Activated T-cell treated with anti-CD3 and anti-CD28 coated beads, Interleukin-2, amount 50 U/mL, for 72 hours (primary cell): ENCODE measurements at places on chromosomes 6 and 20. TPM values are rescaled to one million over a fixed set of nuclear protein-coding genes. Genes with fewer than 3 reads are reported as not detected.

Gene ZNF391
- 3.9 TPM for total RNA-seq

Gene TCP11
- not detected for total RNA-seq

Gene PTPRA
- total RNA-seq, result 85.9 TPM

Gene PACRG
- total RNA-seq, result not detected

Gene BTNL2
- not detected for total RNA-seq

Gene ULBP3
- 1.1 TPM for total RNA-seq

Gene CYP24A1
- not detected for total RNA-seq

Gene TRAPPC3L
- total RNA-seq, result not detected

DNA sequence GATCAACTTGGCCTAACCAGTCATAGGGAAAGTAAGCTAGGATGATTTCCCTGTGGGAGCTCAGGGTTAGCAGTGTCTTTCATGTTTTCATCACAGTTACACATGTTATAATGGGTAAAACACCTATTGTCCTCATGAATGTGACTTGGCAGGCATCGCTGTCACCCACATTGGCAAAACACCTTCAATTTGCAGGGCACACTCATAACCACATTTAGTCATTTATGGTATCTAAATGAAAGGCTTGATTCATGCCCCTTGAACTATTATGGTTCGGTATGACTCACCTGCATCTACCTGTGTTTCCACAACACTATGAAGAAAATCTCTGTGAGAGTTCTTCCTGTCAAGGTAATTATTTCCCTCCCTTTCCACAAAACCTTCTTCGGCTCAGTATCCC lies 49.2 kb downstream of the FRK start:
- peak; percentile 56 for DNase-seq
- H3K27me3 ChIP-seq, result peaks cover 46% of the 10 kb centered on the region
- no peaks in the 10 kb centered on the region for H3K36me3 ChIP-seq
- peak overlapping the region; percentile 22 for H3K27ac ChIP-seq
- H3K4me3 ChIP-seq, result peak overlapping the region; percentile 43

- no peaks in the 10 kb centered on the region for H3K36me3 ChIP-seq
- no peak overlapping the region for H3K27ac ChIP-seq
- no peak for DNase-seq
- H3K27me3 ChIP-seq, result peaks cover 8% of the 10 kb centered on the region
- no peak overlapping the region for H3K4me3 ChIP-seq
Measured at GRCh38 chr6:158837684-158838625, 18.8 kb upstream of the EZR start.

DNA sequence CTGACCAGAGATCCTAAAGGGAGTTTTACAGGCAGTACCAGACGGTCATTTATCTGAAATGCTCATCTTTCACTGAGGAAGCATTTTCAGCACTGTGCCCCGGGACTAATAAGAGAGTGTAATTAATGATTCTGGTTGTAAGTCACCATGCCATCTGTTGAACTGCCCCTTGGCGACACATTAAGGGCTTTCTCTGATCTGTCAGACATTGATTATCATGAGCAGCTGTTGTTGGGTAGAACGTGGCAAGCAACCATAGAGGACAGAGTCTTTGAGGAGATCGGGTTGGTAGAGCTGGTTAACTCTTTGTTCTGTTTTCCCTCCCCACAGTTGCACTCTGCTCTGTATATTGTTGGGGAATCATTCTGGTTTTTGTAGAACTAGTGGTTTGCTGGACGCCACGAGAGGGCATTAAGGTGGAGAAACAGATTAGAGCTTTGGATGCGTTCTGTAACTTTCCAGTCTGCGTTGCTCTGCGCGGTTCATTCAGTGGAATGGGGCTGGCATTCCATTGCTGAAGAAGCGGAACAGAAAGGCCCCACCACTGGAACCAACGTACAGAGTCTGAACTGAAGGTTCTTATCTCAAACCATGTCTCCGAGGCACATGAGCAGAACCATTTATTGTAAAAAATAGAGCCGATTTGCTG lies 34.3 kb downstream of the RPRD1B start:
- no peak overlapping the region for H3K27ac ChIP-seq
- H3K36me3 ChIP-seq, result peaks cover 14% of the 10 kb centered on the region
- DNase-seq, result no peak
- H3K4me1 ChIP-seq, result no peaks in the 10 kb centered on the region
- H3K27me3 ChIP-seq, result no peaks in the 10 kb centered on the region

DNA sequence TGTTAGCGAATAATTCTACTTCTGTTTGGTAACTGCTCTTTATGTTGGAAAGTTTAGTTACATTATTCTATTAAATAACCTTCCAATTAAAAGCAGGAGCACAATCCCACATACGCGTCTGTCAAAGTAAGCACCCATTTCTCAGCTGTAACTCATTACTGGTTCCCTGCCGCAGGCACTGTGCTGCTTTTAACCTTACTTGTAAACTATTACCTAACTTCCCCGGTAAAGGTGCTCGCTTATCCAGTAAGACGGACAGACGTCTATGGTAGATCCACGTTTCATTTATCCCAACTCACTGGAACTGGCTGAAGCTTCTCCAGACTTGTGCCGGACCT lies 529 bp upstream of the ENPP4 start:
- no peaks in the 10 kb centered on the region for H3K36me3 ChIP-seq
- H3K27me3 ChIP-seq, result no peaks in the 10 kb centered on the region
- H3K4me1 ChIP-seq, result peaks cover 21% of the 10 kb centered on the region
- no peak for DNase-seq
- peak overlapping the region; percentile 68 for H3K27ac ChIP-seq

DNA sequence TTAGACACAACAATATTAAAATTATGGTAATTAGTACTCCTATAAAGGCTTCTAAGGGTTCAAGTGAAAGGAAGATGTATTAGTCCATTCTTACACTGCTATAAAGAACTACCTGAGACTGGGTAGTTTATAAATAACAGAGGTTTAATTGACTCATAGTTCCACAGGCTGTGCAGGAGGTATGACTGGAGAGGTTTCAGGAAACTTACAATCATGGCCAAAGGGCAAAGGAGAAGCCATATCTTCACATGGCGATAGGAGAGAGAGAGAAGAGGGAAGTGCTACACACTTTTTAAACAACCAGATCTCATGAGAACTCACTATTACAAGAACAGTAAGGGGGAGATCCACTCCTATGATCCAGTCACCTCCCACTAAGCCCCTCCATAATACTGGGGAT lies 52.9 kb downstream of the TINAG start:
- DNase-seq, result no peak
- H3K4me3 ChIP-seq, result no peak overlapping the region
- H3K36me3 ChIP-seq, result no peaks in the 10 kb centered on the region
- H3K4me1 ChIP-seq, result no peaks in the 10 kb centered on the region
- no peaks in the 10 kb centered on the region for H3K27me3 ChIP-seq
- H3K27ac ChIP-seq, result no peak overlapping the region

GRCh38 chr6:33716890-33717632 lies 5.6 kb upstream of the UQCC2 start:
- H3K27ac ChIP-seq, result no peak overlapping the region
- no peak for DNase-seq
- no peaks in the 10 kb centered on the region for H3K36me3 ChIP-seq
- H3K4me3 ChIP-seq, result no peak overlapping the region
- peaks cover 8% of the 10 kb centered on the region for H3K27me3 ChIP-seq

DNA sequence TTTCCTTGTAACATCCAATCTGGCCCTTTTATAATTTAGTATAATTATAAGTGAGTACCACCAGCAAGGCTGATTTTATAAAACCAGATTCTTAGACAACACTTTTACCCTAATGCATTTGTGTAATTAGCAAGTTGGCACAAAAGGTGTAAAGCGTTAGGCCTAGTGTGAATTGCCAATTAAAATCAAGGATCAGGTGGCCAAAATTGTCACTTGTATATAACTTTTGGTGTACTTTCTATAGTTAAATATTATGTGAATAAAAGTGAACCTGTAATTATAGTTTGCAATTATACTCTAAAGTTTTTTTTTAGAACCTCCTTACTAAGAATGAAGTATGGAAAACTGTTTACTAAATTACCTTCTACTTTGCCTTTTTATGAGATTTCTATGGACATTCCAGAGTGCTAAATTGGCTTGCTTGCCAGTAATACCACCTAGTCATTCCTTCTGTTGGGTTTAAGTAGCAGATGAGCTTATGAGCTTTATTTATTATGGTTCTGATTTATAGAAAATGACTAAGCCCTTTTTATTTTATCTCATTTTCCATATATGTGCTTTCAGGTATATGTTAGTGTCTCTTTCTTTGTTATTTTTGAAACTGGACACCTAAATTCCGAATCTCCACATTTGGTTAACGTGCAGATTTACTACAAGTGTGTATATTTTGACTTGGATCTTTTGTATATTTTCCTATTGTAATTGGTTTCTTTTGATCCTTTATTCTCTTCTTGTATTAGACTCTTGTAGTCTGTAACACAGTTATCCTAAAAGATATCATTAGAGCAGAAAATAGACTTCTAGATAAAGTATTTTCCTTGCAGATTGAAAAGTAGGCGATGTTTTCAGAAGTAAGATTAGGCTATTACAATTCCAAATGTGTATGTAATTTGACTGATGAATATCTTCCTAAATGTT lies 3.9 kb downstream of the STXBP5 start:
- peaks cover 10% of the 10 kb centered on the region for H3K36me3 ChIP-seq
- peak overlapping the region; percentile 76 for H3K27ac ChIP-seq
- H3K27me3 ChIP-seq, result no peaks in the 10 kb centered on the region
- no peak for DNase-seq
- peaks cover 50% of the 10 kb centered on the region for H3K4me1 ChIP-seq

DNA sequence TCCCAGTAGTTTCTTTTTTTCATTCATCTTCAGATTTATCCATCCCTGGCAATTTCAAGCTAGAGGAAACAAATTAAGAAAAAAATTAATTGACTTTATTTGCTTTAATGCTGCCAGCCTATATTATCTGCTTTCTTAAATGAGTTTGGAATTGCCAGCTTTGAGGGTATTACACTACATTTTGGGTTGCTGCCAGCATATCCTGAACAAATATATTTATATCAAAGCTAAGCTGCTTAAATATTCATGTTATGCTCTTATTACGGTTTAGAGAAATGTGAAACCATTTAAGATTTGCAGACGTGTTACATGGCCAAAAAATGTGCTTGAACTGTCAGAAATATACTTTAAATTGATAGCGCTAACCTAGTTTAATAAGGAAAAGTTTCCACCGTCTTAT lies 59.7 kb downstream of the GRIK2 start:
- no peaks in the 10 kb centered on the region for H3K27me3 ChIP-seq
- no peak overlapping the region for H3K27ac ChIP-seq
- no peaks in the 10 kb centered on the region for H3K36me3 ChIP-seq
- no peak for DNase-seq

- DNase-seq, result no peak
- H3K4me1 ChIP-seq, result no peaks in the 10 kb centered on the region
- H3K27ac ChIP-seq, result no peak overlapping the region
- H3K4me3 ChIP-seq, result no peak overlapping the region
- H3K36me3 ChIP-seq, result no peaks in the 10 kb centered on the region
- H3K27me3 ChIP-seq, result peaks cover 21% of the 10 kb centered on the region
Measured at GRCh38 chr6:110482774-110483400, 6.5 kb upstream of the SLC22A16 start.

- H3K27me3 ChIP-seq, result no peaks in the 10 kb centered on the region
- no peak for DNase-seq
- peaks cover 33% of the 10 kb centered on the region for H3K4me1 ChIP-seq
- H3K27ac ChIP-seq, result peak overlapping the region; percentile 34
- no peaks in the 10 kb centered on the region for H3K36me3 ChIP-seq
Measured at GRCh38 chr6:14664621-14665315, 547.2 kb downstream of the CD83 start.

DNA sequence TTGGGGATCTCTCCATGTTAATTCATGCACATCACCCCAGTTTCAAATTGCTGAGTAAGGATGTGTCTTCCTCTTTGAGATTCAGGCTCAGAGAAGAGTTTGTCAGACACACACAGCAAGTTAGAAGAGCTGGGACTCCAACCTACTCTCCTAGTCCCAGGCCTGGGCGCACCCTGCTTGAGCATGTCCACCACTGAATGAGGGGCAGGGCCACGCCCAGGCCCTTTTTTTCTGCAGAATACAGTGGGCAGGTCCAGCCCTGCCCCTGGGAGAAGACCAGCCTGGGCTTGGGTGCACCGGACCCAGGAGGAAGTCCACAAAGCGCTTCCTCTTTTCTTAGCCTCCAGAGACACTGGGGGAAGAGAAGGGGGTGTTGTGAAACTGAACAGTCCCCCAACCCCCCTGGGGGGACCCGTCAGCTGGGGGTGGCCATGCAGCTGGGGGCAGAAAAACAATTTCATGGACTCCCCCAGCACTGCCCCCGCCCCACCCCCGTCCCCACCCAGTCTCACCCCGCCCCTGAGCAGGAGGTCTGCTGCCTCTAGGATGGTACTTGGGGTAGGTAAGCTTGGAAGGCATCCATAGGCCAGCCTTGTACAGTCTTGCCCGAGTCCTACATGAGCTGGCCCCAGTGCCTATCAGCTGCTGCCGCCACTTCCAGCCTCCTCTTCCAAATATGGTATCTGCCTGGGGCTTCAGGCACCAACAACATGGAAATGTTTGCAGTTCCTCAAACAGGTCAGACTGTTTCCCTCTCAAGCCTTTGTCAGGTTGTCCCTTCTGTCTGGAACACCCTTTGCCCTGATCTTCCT lies 11.7 kb upstream of the HCK start:
- no peak for DNase-seq
- no peak overlapping the region for H3K4me3 ChIP-seq
- no peak overlapping the region for H3K27ac ChIP-seq

DNA sequence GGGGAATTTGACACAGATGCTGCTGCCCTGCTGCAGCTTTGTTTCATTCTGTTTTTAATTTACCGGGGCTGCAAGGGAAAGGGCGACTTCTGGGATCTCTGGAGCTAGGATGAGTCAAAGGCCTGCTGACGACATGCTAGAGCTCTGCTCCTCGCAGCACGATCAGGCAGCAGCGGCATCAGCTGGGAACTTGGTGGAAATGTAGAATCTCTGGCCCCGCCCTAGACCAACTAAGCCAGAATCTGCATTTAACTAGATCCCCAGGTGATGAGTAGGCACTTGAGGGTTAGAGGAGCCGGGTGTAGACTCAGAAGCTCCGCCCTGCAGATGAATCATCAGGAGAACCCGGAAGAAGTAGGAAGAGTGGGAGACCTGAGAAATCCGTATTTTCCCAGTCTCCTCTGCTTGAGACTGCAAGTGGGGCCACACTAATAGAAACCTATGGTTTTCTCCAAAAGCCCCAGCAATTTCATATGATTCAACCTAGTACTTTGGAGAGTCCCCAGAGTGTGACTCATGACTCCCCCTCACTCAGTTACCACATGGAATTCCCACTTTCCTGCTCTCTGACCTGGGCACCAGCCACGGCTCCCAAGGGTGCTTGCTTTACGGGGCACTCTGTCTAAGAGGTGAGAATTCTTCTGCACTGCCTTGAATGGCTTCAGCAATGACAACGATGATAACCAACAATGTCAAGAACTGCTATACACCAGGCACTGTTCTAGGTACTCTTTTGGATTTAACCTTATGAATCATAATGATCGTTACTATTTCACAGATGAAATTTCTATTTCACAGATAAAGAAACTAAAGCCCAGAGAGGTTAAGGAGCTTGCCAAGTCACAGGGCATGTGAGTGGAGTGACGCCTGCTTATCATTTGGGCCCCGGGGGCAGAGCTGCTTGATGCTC lies 18.1 kb downstream of the TUBB2B start:
- H3K4me1 ChIP-seq, result peaks cover 25% of the 10 kb centered on the region
- peaks cover 4% of the 10 kb centered on the region for H3K36me3 ChIP-seq
- peak overlapping the region; percentile 82 for H3K27ac ChIP-seq
- H3K27me3 ChIP-seq, result peaks cover 52% of the 10 kb centered on the region
- peak; percentile 69 for DNase-seq

- H3K36me3 ChIP-seq, result no peaks in the 10 kb centered on the region
- DNase-seq, result no peak
- H3K27me3 ChIP-seq, result no peaks in the 10 kb centered on the region
- no peaks in the 10 kb centered on the region for H3K4me1 ChIP-seq
- H3K4me3 ChIP-seq, result no peak overlapping the region
- H3K27ac ChIP-seq, result no peak overlapping the region
Measured at GRCh38 chr6:16380220-16380809, 141.9 kb downstream of the GMPR start.
